ENCODE measurements at places on chromosomes 2 and 18. TPM values are rescaled to one million over a fixed set of nuclear protein-coding genes. Genes with fewer than 3 reads are reported as not detected.
A peak's percentile ranks its signal among the peaks of the same experiment; 100 is the strongest.

GRCh38 chr18:47771922-47772321, 158.5 kb downstream of the SMAD2 start:
- no peak for DNase-seq

- peak; percentile 17 for DNase-seq
These were observed 67.1 kb downstream of the DYNC1I2 start for GRCh38 chr2:171754254-171754939.

DNA sequence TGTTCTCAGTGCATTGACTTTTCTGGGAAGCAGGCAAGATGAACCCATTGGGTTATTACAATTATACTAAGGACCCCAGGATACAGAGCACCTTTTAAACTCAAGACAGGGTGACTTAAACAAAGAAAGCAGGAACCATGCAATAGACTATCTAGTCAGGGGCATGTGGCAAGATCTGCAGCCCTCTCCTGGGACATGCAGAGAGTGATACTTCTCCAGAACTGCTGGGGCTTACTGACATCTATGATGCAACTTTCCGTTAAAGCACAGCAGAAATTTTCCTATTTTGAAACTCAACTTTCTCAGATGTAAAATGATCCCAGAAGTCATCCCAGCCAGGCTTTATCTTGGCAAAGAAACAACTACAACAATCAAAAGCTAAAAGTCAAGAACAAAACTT, 162.2 kb upstream of the HNMT start:
- DNase-seq: no peak

DNA sequence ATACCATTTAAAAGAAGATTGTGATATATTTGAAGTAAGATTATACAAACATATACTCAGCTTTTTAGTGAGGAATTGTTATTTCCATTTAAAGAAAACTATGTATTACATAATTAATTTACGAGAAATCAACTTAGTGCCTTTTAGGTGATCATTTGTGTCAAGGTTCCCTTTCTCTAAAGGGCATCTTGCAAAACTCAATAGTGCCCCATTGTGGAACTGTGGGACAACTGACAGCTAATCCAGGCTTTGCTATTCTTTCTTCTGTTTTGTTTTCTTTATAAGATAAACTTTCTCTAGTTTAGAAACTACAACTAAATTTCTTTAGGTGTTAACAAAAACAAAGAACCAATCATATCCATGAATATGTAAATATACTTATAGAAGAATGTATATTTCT, 24.3 kb upstream of the VIT start:
- DNase-seq: peak; percentile 64

GRCh38 chr2:14540015-14540414, 92.5 kb upstream of the LRATD1 start:
- DNase-seq: peak; percentile 10

DNA sequence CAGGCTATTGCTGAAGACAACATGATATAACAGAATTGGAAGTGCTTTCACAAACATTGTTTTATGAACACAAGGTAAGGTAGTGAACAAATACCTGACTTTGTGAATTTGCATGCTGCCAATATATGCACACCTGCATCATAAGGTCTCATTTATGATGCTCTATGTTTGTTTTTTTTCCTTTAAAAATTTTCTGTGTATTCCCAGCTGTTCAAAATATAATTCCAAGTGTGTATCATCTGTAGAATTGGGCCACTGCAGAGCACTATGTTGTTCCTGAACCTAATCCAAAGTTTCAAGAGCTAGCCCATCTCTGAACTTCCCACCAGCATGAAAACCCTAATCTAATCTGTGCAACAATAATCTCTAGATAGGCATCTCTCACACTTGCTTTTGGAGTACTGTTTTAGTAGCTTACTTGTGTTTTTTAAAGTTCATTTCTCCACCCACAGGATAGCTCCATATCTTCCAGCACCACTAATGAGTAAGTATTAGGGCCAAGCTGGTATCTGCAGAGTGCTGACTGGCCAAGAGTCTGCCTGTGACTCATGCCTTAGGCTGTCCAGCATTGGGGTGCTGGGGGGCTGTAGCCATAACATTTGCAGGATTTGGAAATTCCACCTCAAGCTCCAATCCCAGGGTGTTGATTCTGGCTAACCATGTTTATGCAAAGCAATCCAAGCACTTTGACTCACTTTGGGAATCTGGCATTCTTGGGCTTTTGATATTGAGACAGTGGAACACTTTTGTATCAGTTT, 208.2 kb upstream of the REV1 start:
- DNase-seq: peak; percentile 99

Gene RESP18
- polyA plus RNA-seq: not detected

Data from fibroblast of lung (primary cell).